ENCODE measurements at places on chromosomes 5 and 9.

- DNase-seq, result no peak
Observed at GRCh38 chr9:12920437-12920836, 145.6 kb downstream of the LURAP1L start.

- DNase-seq, result no peak
Observed at GRCh38 chr9:86575825-86576525, 221.8 kb upstream of the TUT7 start.

DNA sequence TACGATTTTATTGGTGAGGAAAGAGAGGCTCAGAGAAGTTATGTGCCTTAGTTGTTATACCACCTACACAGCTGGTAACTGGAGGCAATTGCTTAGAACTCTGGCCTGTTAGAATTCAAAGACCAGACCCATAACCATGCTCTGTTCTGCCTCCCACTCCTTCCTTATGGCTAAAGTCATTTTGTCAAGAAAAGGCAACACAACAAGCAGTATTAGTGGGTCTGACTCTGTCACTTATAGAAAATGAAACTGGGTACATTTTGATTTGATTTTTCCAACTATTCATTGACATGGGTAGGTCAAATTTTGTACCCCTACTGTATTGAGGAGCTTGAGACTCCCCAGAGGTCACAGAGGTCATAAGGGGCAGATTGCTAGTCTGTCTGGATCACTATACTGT lies 44.5 kb upstream of the NR3C1 start:
- no peak for DNase-seq

GRCh38 chr5:167853421-167853820 lies 438.0 kb upstream of the WWC1 start:
- peak; percentile 90 for DNase-seq

- no peak for DNase-seq
Observed at GRCh38 chr9:104835161-104835560, 71.2 kb downstream of the NIPSNAP3B start.

GRCh38 chr9:34526026-34526425 lies 3.2 kb upstream of the ENHO start:
- no peak for DNase-seq

- no peak for DNase-seq
Observed at GRCh38 chr5:77022511-77023417, 7.4 kb upstream of the AGGF1 start.

GRCh38 chr5:129747572-129748407 lies at the start of gene MINAR2:
Gene MINAR2, plus strand, starts transcription at chr5:129748094. Its CDS starts 97 bp downstream, at chr5:129748191.
- DNase-seq, result no peak

- DNase-seq, result no peak
Observed at GRCh38 chr5:40288800-40289485, 390.8 kb upstream of the PTGER4 start.
